MG63 (cell line): ENCODE measurements at places on chromosomes 5 and 9. TPM values are rescaled to one million over a fixed set of nuclear protein-coding genes. Genes with fewer than 3 reads are reported as not detected.

The NR4A3 gene
- total RNA-seq = not detected in 2 replicates

The CHSY3 gene
- not detected in 2 replicates for total RNA-seq

The PITX1 gene
- total RNA-seq = 217 and 372 TPM in 2 replicates

The NEK6 gene
- total RNA-seq = 25.0 and 33.1 TPM in 2 replicates

The RAB3C gene
- total RNA-seq = not detected in 2 replicates

DNA sequence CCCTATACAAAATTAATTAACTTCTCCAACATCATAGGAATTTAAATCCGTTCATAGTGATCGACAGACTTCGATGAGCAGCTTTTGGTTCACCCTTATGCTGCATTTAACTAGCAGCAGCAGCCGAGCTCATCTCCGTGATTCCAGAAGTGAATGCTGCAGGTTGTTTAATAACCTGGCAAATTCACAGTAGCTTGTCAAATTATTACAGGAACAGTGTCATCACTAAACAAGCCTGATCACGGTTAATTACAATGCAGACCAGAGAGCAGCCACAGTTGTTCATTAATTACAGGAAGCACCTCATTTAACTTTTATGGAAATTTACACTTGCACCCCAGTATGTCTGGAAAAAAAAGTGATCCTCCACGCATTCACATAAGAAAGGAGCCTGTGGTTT is 188.2 kb downstream of the BNC2 start:
- no peak for DNase-seq

DNA sequence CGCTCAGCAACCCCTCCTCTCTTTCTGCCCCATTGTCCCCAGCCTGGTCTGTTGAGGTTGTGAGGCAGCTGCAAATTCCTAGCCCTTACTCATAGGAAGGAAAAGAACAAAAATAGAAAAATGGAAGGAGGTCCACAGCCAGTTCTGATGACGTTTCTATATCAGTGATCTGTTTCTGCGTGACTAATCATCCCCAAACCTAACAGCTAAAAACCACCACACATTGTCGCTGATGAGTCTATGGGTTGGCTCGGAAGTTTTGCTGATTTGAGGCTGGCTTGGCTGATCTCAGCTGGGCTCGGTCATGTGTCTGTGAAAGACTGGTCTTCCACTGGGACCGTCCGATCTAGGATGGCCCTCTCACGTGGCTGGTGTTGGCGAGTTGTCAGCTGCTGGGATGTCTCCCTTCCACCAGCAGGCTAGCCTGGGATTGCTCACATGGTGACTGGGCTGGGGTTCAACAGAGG is 200.6 kb upstream of the ZNF618 start:
- peak; percentile 98 for DNase-seq

DNA sequence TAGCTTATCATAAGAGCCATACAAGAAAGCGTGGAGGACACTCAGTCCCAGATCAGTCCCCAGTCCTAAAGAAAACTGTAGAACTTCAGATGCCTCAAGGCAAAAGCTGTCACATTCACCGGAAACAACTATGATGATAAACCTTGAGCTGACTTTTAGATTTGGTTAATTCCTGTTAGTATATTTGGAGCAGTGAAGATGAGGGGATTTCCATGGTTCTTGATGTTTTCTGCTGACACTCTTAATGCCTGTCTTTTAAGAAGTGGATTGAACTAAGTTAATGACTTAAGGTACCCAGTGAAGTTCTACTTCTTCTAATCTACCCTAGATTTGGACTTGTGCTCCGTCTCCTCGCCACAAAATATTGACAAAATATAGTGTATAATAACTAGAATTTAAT is 355.0 kb downstream of the EBF1 start:
- no peak for DNase-seq

- no peak for DNase-seq
These were observed 88.8 kb downstream of the OTULIN start for GRCh38 chr5:14753292-14753691.

- DNase-seq = no peak
These were observed 1.2 kb downstream of the FSD1L start for GRCh38 chr9:105449081-105449480.

DNA sequence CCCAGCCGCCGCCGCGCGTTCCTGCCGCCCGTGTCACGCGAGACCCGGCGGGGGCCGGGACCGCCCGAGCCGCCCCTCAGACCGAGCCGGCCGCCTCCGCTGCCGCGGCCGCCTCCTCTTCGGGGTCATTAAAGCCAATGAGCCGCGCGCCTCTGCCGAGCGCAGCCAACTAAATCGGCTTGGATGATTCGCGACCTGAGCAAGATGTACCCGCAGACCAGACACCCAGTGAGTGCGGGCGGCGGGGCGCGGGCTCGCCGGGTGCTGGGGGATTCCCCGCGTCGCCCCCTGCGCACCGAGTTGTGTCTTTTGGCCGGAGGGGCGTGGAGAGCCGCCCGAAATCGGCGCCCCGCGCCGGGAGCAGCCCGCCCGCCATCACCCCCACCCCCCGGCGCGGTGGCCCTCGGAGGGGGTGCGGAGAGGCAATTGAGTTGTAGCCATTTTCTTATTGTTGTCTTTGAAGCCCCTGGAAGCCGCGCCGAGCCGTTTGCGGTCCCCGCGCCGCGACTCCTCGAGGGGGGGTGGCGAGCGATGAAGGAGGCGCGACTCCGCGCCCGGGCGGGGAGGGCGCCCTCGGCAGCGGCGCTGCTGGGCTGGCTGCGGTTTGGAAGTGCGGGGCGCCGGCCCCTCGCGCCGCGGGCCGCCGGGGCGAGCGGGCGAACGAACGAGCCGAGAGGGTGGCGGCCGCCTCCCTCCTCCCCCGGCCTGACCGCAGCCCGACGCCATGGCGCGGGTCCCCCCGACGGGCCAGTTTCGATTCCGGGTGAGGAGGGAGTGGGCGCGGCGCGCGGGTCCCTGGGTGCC is 1.0 kb downstream of the TLE4 start:
- DNase-seq = peak; percentile 54

DNA sequence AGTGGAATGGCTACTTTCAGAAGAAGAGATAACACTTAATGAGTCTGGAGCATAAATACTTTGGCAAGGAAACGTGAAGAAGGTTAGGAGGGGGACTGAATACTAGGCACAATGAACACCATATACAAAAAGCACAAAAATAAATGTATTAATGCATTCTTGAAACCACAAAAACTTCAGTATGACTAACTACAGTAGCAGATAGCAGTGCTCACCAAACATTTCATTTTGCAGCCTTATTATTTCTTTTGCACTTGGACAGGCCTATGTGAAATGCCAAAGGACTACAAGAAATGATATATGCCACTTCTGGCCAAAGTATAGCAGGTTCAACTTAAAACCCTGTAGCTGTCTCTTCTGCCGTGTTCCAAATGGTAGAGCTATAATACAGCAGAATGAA is 26.3 kb downstream of the UBQLN1 start:
- DNase-seq = no peak

GRCh38 chr9:107948601-107949000 is 459.0 kb upstream of the KLF4 start:
- DNase-seq = no peak
